ENCODE measurements at places on chromosomes 7 and 10. TPM values are rescaled to one million over a fixed set of nuclear protein-coding genes. Genes with fewer than 3 reads are reported as not detected.

DNA sequence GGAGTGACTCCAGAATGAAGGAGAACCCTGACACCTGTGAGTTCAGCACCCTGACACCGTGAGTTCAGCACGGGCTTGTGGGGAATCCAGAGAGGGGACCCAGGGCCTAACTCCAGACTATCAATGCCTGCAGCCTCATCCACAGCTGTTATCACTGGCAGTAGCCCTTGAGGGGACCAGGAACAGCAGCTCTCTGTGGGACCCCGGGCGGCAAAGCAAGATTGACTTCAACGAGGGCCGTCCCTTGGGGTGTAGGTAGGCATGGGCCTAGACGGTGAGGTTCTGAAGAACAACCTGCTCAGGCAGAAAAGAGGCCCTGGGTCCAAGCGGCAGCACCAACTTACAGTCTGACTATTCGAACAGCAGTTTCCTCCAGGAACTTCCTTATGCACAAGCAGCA, 8.9 kb downstream of the GRID1 start:
- H3K4me3 ChIP-seq = no peak overlapping the region
- H3K27ac ChIP-seq = no peak overlapping the region
- no peaks in the 10 kb centered on the region for H3K36me3 ChIP-seq
- H3K4me1 ChIP-seq = peaks cover 22% of the 10 kb centered on the region
- no peaks in the 10 kb centered on the region for H3K27me3 ChIP-seq

DNA sequence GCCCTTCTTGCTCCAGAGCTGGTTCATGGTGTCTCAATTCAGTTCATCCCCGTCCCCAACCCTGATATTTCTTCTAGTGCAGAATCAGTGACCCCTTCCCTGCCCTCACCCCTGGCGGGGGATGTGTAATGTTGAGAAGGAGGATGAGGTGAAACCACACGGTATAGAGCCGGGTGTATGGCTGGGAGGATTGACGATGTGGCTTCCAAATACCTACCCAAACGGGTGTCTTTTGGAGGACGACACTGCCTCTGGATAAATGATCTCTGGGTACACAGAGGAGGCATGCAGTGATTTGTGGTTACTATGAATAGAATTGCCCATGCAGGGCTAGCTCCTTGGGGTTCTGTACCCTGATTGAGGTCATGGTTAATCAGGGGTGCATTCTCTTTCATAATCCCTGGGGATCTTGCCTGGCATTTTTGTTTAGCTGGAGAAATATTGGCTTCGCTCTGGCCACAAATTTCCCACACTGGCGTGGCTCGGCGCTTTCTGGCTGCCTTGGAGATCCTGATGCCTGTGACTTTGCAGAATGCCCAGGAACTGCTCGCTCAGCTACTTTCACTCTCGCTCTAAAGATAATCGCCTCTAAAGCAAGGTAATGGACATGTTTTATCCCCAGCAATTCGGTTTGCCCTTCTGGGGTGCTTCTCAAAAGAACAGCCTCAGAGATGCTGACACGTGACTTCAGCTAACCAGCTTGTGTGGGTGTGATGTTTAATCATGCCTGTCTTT, 89.2 kb downstream of the RBM20 start:
- no peak overlapping the region for H3K4me3 ChIP-seq
- H3K27ac ChIP-seq = no peak overlapping the region
- peaks cover 37% of the 10 kb centered on the region for H3K4me1 ChIP-seq
- no peaks in the 10 kb centered on the region for H3K27me3 ChIP-seq
- H3K36me3 ChIP-seq = no peaks in the 10 kb centered on the region
- no peak for DNase-seq

DNA sequence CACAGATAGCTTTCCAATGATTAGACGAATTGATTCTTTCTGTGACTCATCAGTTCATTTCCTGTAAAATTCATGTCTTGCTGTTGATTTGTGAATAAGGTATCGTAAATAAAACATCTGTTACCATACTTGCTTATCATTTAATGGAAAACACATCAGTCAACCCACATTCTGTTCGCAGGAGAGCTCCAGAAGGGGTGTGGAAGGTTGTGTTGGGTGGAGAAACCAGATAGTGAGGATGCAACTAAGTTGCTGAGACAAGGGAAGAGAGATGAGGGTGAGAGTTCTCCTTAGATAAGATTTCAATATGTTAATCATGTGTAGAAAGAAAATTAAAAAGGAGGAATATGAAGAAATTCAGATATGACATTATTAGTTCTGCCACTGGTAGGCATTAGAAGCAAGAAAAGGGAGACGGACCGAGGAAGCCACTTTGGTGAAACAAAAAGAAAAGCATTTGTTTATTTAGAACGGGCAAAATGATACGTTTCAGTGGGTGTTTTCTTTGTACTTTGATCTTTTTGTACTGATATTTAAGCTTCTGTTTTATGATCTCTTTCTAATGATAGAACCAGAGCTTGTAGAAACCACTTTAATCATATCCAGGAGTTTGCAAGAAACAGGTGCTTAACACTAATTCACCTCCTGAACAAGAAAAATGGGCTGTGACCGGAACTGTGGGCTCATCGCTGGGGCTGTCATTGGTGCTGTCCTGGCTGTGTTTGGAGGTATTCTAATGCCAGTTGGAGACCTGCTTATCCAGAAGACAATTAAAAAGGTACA, 7.8 kb downstream of the CD36 start:
- no peak overlapping the region for H3K27ac ChIP-seq
- no peak overlapping the region for H3K4me3 ChIP-seq
- no peaks in the 10 kb centered on the region for H3K36me3 ChIP-seq
- no peaks in the 10 kb centered on the region for H3K4me1 ChIP-seq
- H3K27me3 ChIP-seq = no peaks in the 10 kb centered on the region
- DNase-seq = no peak

DNA sequence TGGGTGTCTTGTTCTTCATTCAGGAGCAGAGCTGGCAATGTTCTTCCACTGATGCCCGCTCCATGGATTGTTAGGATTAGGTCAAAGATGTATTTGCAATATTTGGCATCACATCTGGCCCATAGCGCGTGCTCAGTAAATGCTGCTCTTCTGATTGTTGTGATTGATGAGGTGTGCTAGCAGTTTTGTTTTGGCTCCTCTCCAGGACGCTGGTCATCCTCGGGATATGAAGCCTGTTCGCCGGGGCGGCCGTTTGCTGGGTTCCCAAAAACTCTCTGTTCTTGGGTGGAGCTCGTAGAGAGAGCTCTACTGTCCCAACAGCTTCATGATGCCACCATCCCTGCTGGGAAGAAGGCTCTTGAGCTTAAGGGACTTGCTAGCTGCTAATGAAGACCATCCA, 96.9 kb downstream of the XRCC2 start:
- 0 out of 2 replicates have a peak, but pooled peaks cover 6% of the 10 kb centered on the region for H3K4me1 ChIP-seq
- no peaks in the 10 kb centered on the region for H3K36me3 ChIP-seq
- no peaks in the 10 kb centered on the region for H3K27me3 ChIP-seq
- no peak for DNase-seq

Gene FLNC
- 108 TPM for total RNA-seq

- no peak overlapping the region for H3K4me3 ChIP-seq
- no peaks in the 10 kb centered on the region for H3K36me3 ChIP-seq
- H3K27ac ChIP-seq = no peak overlapping the region
- 0 out of 2 replicates have a peak, but pooled peaks cover 3% of the 10 kb centered on the region for H3K4me1 ChIP-seq
These were observed 322.6 kb upstream of the SEMA3D start for GRCh38 chr7:85509476-85509875.
